GM23338 (cell line): ENCODE measurements at places on chromosomes 11 and 22.

GRCh38 chr11:7893796-7894195, 37.3 kb downstream of the OR10A6 start:
- no peak for DNase-seq

DNA sequence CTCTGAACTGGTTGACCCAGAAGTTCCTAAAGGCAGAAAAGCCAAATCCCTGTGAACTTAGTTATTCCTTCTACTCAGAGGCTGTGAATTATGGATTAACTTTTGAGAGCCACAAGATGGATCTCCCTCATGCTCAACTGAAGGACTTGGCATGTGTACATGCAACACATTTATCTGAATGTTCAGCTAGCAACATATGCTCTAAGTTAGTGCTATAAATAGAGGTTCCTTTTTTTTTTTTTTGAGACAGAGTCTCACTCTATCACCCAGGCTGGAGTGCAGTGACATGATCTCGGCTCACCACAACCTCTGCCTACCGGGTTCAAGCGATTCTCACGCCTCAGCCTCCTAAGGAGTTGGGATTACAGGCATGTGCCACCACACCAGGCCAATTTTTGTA, 40.1 kb downstream of the EIF4ENIF1 start:
- DNase-seq: no peak

- DNase-seq: no peak
Measured at GRCh38 chr11:69440876-69441275, 40.6 kb upstream of the LINC01488 start.

DNA sequence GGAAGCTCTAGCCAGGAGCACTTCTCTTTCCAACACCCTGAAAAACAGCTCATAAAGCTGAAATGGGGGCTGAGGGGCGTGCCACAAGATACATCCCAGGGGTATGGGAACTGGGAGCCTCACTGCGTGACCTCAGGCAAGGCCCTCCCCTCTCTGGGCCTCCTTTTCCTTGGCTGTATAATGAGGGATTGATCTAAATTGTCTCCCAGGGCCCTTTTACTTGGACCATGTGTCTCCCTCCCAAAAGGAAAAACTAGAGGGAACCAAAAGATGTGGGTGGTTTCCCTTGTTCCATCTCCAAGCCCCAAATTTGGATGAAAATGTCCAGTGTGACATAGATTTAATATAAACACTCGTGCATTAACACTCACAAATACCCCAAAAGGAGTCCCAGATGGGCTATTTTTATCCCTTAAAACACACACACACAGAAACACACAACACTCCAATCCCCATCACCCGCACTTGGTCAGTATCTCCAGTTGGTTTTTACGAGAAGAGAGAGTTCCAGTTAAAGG, 25.9 kb upstream of the SMTN start:
- no peak for DNase-seq

- DNase-seq: no peak
Measured at GRCh38 chr22:24059793-24060192, 48.7 kb downstream of the CABIN1 start.

- DNase-seq: no peak
Measured at GRCh38 chr22:39996732-39997131, 2.0 kb downstream of the FAM83F start.

DNA sequence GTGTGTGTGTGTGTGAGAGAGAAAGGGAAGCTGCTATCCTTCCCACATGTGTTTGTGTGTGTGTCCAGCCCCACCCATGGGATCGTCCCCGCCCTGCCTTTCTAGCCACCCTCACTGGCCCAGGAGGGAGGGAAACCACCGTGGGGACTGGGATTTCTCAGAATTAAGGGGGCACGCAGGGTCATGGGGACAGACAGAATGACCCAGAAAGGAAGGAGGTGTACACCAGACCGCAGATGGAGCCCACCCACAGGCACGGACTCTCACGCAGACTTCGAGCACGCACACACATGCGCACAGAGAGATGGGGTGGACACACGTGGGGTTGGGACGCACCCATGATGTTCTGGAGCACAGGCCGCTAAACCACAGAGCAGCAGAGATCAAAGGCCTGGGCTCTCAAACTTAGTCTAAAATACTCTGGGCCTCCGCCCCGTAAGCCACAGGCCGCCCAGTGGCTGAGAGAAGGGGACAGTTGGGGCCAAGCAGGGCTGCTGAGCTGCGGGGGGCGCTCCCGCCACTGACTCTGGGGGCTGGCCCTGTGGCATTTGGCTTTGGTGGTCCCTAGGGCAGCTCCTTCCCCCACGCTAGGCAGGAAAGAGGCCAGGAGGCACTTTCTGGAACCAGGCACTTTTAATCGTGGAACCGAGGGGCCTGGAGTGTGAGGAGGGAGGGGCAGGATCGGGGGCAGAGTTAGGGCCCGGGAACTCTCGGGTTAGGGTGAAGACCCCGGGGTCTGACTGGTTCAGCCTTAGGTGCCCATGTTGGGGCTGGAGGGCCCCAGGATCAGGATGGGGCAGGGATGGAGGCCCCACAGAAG, 1.5 kb downstream of the IFITM5 start:
- no peak for DNase-seq
